ENCODE measurements at places on chromosomes 3 and 15.

GRCh38 chr15:66399276-66399675 is 12.6 kb downstream of the MAP2K1 start:
- H3K4me3 ChIP-seq = no peak overlapping the region
- no peaks in the 10 kb centered on the region for H3K36me3 ChIP-seq
- DNase-seq = no peak
- H3K27ac ChIP-seq = no peak overlapping the region

- H3K27me3 ChIP-seq = no peaks in the 10 kb centered on the region
- no peak for DNase-seq
- H3K36me3 ChIP-seq = peaks cover 29% of the 10 kb centered on the region
- no peak overlapping the region for H3K27ac ChIP-seq
- H3K4me3 ChIP-seq = no peak overlapping the region
- no peaks in the 10 kb centered on the region for H3K4me1 ChIP-seq
Observed at GRCh38 chr3:123291404-123291803, 89.7 kb downstream of the SEC22A start.

DNA sequence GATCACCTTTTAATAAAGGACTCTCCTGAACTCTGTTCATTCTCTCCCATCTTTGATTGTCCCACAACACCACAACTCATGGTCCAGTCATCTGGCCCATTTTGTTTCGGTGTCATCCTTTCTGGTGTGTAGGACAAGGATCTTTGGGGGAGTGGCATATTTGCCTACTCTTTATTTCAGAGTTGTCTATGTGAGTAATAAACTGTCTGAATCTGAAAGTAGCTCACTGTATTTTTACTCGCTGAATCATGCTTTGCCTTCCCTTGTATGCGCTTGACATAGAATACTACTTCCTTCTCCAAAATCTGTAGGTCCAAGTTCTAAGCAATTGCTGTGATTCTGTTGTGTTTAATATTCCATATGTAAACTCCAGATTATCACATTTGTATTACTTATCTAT is 29.9 kb upstream of the NOX5 start:
- no peaks in the 10 kb centered on the region for H3K36me3 ChIP-seq
- no peak for DNase-seq
- no peak overlapping the region for H3K4me3 ChIP-seq
- no peak overlapping the region for H3K27ac ChIP-seq
- no peaks in the 10 kb centered on the region for H3K4me1 ChIP-seq

DNA sequence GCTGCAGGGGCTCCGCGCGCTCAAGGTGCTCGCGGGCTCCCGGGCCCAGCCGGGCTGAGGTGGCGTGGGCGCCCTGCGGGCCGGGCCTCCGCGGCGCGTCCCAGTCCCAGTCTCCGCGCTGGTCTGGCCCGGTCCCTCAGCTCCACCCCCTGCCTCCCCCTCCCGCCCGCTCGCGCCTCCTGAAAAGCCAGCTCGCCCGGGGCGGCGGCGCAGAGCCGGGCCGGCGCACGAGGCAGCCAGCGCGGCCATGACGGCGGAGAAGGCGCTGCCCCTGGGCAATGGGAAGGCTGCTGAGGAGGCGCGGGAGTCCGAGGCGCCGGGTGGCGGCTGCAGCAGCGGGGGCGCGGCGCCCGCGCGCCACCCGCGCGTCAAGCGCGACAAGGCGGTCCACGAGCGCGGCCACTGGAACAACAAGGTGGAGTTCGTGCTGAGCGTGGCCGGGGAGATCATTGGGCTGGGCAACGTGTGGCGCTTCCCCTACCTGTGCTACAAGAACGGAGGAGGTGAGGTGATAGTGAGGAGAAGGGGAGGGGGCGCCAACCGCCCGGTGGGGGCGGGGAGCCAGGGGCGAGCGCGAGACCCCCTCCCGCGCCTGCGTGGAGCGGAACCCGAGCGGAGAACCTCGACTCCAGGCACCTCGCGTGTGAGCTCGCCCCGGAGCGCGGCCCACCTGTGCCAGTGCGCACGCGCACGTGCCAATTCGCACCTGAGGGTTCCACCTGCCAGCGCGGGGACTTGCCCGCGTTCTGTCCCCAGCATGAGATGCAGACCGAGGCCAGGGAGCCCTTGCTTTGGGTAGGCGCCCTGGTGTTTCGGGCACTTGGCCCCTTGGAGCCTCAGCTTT is at the start of gene SLC6A11:
Gene SLC6A11, plus strand, starts transcription at position 210 of the 844 bp plus-strand sequence. Its CDS starts 38 bp downstream, at position 248.
- H3K27ac ChIP-seq = no peak within 1 kb of the TSS
- H3K27me3 ChIP-seq = peaks cover 43% of the 10 kb centered on the region
- no peak for DNase-seq

DNA sequence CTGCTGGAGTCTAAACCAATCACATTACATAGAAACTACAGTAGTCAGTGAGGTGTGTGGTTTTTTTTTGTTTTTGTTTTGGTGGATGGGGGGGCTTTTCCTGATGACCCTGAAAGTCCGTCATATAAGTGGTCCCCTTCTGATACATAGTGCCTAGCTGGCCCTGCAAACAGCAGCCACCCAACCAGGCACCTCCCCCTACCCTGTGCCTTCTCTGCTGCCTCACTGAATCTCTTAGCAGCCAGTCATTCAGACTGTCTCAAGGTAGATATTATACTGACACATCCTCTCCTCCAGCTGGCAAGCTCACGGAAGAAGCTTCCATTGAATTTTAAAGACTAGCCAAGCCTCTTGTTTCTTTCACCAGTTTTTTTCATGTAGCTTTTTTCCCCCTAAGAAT is 21.4 kb downstream of the SYN2 start:
- H3K4me3 ChIP-seq = no peak overlapping the region
- H3K27me3 ChIP-seq = peaks cover 15% of the 10 kb centered on the region
- H3K4me1 ChIP-seq = no peaks in the 10 kb centered on the region
- no peaks in the 10 kb centered on the region for H3K36me3 ChIP-seq
- no peak for DNase-seq
- H3K27ac ChIP-seq = no peak overlapping the region

- DNase-seq = no peak
- H3K4me1 ChIP-seq = peaks cover 5% of the 10 kb centered on the region
- H3K27ac ChIP-seq = no peak overlapping the region
- H3K4me3 ChIP-seq = no peak overlapping the region
- no peaks in the 10 kb centered on the region for H3K36me3 ChIP-seq
- no peaks in the 10 kb centered on the region for H3K27me3 ChIP-seq
Observed at GRCh38 chr15:71191296-71191695, 76.0 kb downstream of the THSD4 start.

DNA sequence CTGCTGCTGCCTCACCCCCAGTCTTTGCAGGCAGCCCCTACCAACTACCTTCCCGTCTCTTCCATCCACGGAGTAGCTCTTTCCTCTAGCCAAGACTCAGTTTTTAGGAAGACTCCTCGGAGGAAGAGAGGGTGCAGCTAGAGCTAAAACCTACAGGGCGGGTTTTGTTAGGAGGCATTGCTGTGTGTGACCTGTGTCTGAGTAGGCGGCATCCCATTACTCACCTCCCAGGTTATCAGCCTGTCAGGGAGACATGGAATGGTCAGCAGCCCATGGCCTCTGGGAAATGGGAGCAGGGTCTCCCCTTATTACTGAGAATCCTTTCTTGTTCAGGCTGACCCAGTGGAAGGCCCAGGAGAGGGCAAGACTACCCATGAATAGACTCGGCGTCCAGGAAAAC is 43.8 kb upstream of the FGD5 start:
- no peaks in the 10 kb centered on the region for H3K36me3 ChIP-seq
- no peak overlapping the region for H3K27ac ChIP-seq
- DNase-seq = no peak

DNA sequence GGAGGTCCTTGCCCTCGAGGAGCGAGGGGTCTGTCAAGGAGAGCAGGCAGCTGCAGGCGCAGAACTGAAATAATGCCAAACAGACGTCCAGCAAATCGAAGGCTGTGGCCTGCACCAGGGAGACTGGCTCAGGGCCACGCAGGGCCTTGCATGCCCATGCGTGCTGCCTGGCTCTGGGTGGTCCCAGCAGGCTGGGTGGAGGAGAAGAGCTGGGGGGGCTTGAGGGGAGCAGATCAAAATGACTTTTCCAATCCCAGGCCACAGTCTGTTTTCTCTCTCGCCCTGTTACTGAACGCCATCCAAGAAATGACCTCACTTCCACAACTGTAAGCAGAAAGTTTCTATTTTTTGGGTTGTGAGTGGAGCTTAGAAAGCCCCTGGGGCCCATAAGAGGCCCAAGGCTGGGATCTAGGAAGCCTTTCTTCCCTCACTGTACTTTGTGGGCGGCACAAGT is 96.9 kb upstream of the RPL32 start:
- no peaks in the 10 kb centered on the region for H3K27me3 ChIP-seq
- no peak overlapping the region for H3K4me3 ChIP-seq
- H3K27ac ChIP-seq = peak overlapping the region; percentile 88
- H3K4me1 ChIP-seq = peaks cover 52% of the 10 kb centered on the region

DNA sequence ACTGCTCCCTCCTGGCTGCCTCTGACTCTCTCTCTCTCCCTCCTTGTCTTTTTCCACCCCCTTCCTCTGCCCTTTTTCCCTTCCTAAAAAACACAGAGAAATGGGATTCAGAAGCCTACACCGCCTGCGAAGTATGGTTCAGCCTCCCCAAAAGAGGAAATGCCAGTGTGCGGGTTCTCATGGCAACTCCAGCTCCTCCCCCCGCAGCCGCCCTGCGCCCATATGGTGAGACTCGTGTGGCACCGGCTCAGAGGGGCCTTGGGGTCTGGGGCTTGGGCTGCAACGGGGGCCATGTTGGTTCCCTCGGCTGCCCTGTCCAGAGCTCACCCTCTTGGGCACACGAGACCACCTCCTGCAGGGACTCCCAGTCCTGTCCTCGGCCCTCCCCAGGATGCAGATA is 23.6 kb upstream of the LINGO1 start:
- no peak for DNase-seq
- H3K36me3 ChIP-seq = no peaks in the 10 kb centered on the region
- H3K4me1 ChIP-seq = no peaks in the 10 kb centered on the region

DNA sequence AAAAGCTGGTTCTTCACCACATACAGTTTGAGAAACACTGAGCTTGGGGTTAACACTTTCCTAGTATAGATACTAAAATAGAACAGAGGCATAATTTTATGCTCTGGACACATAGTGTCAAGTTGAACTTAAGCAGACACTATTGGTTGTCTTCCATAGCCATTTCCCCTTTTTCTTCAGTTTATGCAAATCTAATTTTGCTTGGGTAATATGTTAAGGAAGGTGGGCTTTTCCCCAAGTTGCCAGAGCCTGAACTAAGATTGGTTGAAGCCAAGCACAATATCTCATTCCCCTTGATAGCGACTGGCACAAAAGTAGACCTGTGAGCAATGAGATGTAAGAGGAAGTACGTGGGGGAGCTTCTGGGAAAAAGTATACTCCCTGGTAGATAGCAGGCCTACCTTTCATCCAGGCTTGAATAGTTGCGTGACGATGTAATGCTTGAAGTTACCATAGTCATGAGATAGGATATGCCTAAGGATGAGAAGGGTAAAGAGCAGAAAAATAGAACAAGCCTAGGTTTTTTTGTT is 4.5 kb upstream of the POPDC2 start:
- no peaks in the 10 kb centered on the region for H3K27me3 ChIP-seq
- peak; percentile 24 for DNase-seq
- H3K4me3 ChIP-seq = peak overlapping the region; percentile 17

DNA sequence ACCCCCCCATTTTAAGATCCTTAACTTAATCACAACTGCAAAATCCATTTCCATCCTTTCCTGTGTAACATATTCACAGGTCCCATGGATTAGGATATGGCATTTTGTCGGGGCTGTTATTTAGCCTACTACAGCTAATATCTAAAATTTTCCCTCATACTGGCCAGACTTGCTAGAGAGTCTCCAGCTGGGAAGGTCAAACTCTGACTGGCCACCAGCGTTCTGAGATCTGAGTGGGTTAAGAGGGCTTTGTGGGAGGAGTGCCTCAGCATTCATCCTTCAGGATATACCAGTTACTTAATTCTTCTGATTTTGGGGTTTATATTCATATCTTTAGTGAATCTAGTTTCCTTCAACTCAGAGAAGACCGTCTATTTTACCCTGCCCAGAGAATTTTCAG is 17.7 kb downstream of the TM4SF18 start:
- H3K4me1 ChIP-seq = no peaks in the 10 kb centered on the region
- H3K27ac ChIP-seq = peak overlapping the region; percentile 26
- no peak for DNase-seq
- H3K27me3 ChIP-seq = no peaks in the 10 kb centered on the region
- peaks cover 6% of the 10 kb centered on the region for H3K36me3 ChIP-seq

- H3K36me3 ChIP-seq = no peaks in the 10 kb centered on the region
- DNase-seq = no peak
- H3K27me3 ChIP-seq = no peaks in the 10 kb centered on the region
- H3K4me3 ChIP-seq = no peak overlapping the region
- H3K4me1 ChIP-seq = no peaks in the 10 kb centered on the region
- no peak overlapping the region for H3K27ac ChIP-seq
Observed at GRCh38 chr3:173886-174285, 22.7 kb upstream of the CHL1 start.

GRCh38 chr3:46943237-46944187 is 33.0 kb downstream of the CCDC12 start:
- peaks cover 71% of the 10 kb centered on the region for H3K4me1 ChIP-seq
- DNase-seq = peak; percentile 49
- peak overlapping the region; percentile 73 for H3K27ac ChIP-seq
- peaks cover 29% of the 10 kb centered on the region for H3K36me3 ChIP-seq
- no peaks in the 10 kb centered on the region for H3K27me3 ChIP-seq

DNA sequence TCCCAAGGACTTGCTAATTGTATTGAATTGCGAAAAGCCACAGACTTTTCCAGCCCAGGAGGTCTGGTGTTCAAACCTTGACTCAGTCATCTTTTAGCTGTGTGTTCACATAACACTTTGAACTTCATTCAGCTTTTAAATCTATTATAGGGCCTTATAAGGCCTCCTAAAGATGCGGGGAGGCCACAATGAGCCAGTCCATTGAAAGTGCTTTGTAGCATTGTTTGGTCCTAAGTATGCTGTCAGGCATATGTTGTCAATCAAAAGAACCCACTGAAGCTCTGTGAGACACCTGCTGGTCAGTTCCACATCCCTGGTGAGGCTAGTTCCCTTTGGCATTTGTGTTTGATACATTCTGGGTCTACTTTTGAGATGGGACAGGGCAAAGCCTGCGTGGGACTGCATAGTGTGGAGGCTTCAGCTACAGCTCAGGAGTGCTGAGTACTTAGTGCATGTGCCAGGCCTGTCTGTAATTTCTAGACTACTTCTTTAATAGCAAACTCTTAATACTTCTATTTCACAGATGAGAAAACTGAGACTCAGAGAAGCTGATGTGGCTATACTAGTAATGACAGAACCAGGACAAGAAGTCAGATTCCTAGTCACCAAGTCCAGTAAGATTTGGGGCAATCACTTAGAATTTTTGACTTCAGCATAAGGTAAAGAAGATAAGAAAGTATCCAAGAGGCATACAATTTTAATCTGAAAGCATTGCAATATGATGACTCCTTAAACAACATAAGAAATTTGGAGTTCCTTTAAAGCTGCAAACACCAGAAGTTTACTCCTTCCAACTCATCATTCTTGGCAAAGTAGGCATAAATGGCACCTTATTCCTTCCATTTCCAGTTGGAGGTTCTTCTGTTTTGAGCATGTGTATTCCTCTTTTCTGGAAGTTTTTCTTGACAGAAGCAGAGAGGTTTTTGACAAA is 213.0 kb downstream of the PDCD6IP start:
- no peaks in the 10 kb centered on the region for H3K27me3 ChIP-seq
- no peak overlapping the region for H3K27ac ChIP-seq
- no peaks in the 10 kb centered on the region for H3K36me3 ChIP-seq
- DNase-seq = no peak
- H3K4me1 ChIP-seq = no peaks in the 10 kb centered on the region

Measured in heart left ventricle (tissue), 16 donors.